ENCODE measurements at places on chromosomes 11 and 22.
A peak's percentile ranks its signal among the peaks of the same experiment; 100 is the strongest.

- no peak for DNase-seq
These were observed 93.2 kb downstream of the EXT2 start for GRCh38 chr11:44188643-44189042.

GRCh38 chr22:32649515-32650200 is 151.8 kb upstream of the TIMP3 start:
- DNase-seq, result no peak

DNA sequence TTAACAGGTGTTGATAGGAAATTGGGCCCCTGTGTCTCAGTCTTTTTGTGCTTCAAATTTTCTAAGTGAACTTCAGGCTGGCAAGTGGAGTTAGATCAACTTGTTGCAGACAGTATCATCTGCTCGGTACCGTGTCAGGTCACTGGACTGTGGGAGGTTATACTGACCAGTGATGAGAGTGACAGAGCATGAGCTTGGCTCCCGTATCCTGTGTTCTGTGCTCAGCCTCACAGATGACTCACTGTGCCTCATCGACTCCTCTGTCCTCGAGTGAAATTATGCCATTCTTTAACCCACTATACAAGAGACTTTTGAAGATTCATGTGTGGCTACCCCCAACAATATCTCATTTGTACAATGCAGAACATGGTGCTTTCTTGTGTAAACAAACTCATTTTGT is 7.9 kb downstream of the GRAP2 start:
- peak; percentile 65 for DNase-seq

GRCh38 chr11:31764766-31765165 is 46.4 kb downstream of the PAX6 start:
- no peak for DNase-seq

GRCh38 chr11:102289592-102289991 is 27.7 kb upstream of the BIRC3 start:
- DNase-seq, result no peak

DNA sequence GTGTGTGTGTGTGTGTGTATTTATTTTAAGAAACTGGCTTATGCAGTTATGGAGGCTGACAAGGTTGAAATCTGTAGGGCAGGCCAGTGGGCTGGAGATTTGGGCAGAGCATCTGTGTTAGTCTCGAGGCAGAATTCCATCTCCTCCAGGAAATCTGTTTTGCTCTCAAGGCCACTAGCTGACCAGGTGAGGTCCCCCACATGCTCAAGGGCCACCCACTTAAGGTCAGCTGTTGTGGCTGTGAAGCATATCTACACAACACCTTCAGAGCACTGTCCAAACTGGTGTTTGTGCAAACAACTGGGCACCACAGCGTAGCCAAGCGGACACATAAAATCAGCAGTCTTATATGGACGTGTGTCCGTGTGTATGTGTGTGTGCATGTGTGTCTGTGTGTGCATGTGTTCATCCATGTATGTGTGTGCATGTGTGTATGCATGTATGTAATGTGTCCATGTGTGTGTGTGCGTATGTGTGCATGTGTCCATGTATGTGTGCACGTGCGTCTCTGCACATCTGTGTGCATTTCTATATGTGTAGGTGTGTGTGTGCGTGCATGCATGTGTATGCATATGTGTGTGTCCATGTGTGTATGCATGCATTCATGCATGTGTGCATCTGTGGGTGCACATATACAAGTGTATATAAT is 400.9 kb downstream of the BRD1 start:
- no peak for DNase-seq

DNA sequence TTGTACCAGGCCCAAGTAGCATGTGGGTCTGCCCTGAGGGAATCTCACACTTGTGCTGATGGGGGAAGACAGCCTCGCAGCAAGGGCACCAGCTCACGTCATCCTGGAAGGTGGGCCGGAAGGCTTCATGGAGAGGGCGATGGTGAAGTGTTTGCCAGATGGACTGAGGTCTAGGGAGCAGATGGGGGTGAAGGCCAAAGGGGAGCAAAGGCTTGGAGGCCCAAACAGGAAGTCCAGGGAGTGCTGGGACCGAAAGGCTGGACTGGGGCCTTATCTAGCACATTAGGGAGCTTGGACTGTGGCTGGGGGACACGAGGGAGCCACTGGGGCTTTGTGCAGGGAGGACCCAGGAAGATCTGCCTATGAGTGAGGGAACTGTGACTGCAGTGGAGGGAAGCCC is 1.2 kb upstream of the TNFRSF13C start:
- DNase-seq, result no peak

GRCh38 chr11:115550291-115551059 is 46.3 kb upstream of the CADM1 start:
- DNase-seq, result no peak

Measured in CD4-positive, alpha-beta T cell treated with Interleukin-2 at 100 ng/mL for 4 hours (primary cell).